ENCODE measurements at places on chromosomes 13 and 19. TPM values are rescaled to one million over a fixed set of nuclear protein-coding genes. Genes with fewer than 3 reads are reported as not detected.

The ZNF324 gene
- 34.0 TPM for total RNA-seq

DNA sequence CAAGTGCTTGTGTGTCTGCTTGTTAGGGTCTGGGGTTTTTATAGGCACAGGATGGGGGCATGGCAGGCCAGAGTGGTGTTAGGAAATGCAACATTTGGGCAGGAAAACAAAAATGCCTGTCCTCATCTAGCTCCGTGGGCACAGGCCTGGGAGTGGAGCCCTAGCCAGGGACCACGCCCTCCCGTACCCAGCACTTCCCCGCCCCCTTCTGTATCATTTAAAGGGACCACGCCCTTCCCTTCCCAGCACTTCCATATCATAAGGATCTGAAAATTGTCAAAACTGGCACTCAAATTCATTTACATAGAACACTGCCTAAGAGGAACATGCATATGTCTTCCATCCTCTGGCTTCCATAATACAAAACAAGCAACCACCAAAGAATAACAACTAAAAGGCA, 185.8 kb downstream of the B3GLCT start:
- no peaks in the 10 kb centered on the region for H3K27me3 ChIP-seq
- H3K36me3 ChIP-seq = no peaks in the 10 kb centered on the region
- H3K27ac ChIP-seq = no peak overlapping the region
- DNase-seq = no peak
- no peak overlapping the region for H3K4me3 ChIP-seq

GRCh38 chr13:79128158-79128557, 277.9 kb downstream of the RBM26 start:
- H3K27ac ChIP-seq = no peak overlapping the region
- H3K36me3 ChIP-seq = no peaks in the 10 kb centered on the region
- no peak overlapping the region for H3K4me3 ChIP-seq
- H3K4me1 ChIP-seq = no peaks in the 10 kb centered on the region
- no peak for DNase-seq
- no peaks in the 10 kb centered on the region for H3K27me3 ChIP-seq

- no peak for DNase-seq
- H3K27ac ChIP-seq = no peak overlapping the region
- no peaks in the 10 kb centered on the region for H3K27me3 ChIP-seq
- H3K4me1 ChIP-seq = no peaks in the 10 kb centered on the region
Observed at GRCh38 chr19:23784274-23784673, 25.6 kb upstream of the ZNF681 start.

- H3K4me3 ChIP-seq = no peak overlapping the region
- no peak for DNase-seq
- no peaks in the 10 kb centered on the region for H3K36me3 ChIP-seq
- peaks cover 56% of the 10 kb centered on the region for H3K4me1 ChIP-seq
- H3K27ac ChIP-seq = peak overlapping the region; percentile 20
Observed at GRCh38 chr19:34260771-34261173, 6.4 kb downstream of the GARRE1 start.

DNA sequence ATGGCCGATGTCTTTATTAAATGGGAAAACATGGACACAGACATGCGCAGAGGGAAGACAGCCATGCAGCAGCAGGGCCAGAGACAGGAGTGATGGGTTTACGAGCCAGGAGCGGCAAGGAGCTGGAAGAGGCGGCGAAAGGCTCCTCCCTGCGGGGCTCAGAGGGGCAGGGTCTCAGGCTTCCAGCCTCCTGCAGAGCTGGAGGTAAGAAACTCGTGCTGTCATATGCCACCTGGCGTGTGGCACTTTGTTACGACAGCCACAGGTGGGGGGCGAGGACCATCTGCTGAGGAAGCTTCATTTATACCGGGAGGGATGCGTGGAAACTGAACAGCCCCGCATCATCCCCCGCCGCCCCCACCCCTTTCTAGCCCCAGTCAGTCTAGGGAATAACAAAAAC, 52.0 kb upstream of the SPACA7 start:
- no peaks in the 10 kb centered on the region for H3K27me3 ChIP-seq
- no peak overlapping the region for H3K27ac ChIP-seq
- H3K36me3 ChIP-seq = no peaks in the 10 kb centered on the region
- no peaks in the 10 kb centered on the region for H3K4me1 ChIP-seq
- no peak overlapping the region for H3K4me3 ChIP-seq
- DNase-seq = no peak

DNA sequence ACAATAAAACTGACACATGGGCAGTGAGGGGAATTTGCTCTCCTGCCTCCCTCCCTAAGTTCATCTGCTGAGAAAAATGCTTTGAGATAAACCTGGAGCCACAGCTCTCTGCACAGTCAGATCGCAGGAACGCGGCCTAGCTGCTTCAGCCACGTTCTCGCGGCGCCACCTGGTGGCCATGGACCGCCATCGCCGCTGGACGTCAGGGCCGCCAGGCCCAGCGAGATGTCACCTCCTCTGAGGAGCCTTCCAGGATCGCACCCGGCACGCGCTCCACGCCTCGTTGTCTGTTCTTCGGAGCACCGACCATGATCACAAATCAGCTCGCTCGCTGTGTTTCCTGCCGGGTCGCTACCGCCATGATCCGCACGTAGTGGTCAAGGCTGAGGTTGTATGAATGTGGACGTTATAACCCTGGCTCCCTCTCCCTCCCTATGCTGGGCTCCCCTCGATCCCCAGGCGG, 20.6 kb upstream of the USP29 start:
- H3K27me3 ChIP-seq = no peaks in the 10 kb centered on the region
- H3K4me1 ChIP-seq = no peaks in the 10 kb centered on the region
- peak; percentile 52 for DNase-seq
- no peak overlapping the region for H3K27ac ChIP-seq
- H3K36me3 ChIP-seq = no peaks in the 10 kb centered on the region

DNA sequence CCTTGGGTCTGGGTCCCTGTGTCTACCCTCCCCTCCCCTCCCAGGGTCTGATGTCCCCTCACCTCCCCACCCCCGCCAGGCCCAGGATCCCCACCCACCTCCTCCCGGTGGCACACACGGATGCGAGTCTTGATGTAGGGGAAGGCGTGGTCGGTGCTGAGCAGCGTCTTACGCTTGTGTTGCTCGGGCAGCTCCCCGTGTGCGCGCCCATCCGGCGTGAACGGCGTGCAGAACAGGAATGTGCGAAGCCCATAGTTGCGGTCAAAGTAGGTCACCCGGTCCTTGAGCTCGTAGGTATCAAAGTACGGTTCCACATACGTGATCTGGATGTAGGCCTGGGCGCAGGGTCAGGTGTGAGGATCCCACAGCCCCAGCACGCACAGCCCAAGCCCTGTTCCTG, 4.4 kb upstream of the KANK2 start:
- H3K27me3 ChIP-seq = no peaks in the 10 kb centered on the region
- peaks cover 5% of the 10 kb centered on the region for H3K36me3 ChIP-seq
- peak overlapping the region; percentile 40 for H3K27ac ChIP-seq
- H3K4me3 ChIP-seq = no peak overlapping the region
- H3K4me1 ChIP-seq = peaks cover 32% of the 10 kb centered on the region

All from thyroid gland (tissue), 4 donors.